ENCODE measurements at places on chromosomes 3 and 15.

DNA sequence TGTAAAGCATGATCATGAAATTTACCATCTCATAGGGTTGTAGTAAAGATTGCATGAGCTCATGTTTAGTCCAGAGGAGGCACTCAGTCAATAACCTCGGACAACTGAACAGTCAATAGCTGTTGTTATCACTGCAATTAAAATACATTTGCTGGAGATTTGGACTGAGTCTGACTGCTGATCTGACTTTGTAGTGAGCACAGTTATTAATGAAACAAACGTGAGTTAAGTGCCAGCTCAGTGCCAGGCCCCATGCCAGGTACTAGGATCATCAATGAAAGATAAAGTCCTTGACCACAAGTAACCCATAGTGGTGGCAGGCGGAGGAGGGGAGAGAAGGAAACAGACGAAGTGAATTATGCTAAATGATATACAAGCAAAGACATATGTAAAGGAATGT is 43.7 kb upstream of the PRICKLE2 start:
- DNase-seq, result no peak

DNA sequence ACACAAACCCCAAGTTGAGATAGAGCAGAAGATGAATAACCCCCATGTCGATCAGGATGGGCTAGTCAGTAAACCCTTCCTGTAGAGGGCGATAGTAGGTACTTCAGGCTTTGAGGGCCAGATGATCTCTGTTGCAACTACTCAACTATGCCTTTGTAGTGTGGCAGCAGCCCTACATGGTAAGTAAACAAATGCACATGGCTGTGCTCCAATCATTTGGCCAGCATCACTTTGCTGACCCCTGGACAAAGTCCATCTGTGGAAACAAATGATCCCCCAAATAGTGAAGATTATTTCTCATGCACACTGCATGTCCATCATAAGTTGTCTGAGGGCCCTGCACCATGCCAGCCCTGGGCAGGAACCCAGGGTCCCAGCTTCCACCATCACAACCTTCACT is 402.2 kb upstream of the PROK2 start:
- DNase-seq, result no peak

DNA sequence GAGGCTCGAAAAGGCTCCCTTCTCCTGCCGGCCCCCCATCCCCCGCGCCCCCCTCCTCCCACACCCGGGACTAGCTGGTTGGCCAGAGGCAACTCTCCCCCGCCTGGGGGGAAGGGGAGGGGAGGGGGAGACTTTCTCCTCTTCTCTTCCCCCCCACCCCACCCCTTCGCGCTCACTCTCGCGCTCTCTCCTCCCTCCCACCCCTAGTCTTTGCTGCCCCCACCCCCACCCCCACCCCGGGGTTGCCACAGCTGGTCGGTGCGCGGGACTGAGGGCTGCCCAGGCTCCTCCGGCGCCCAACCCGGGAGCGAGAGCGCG is 710 bp downstream of the MECOM start:
- DNase-seq, result no peak

DNA sequence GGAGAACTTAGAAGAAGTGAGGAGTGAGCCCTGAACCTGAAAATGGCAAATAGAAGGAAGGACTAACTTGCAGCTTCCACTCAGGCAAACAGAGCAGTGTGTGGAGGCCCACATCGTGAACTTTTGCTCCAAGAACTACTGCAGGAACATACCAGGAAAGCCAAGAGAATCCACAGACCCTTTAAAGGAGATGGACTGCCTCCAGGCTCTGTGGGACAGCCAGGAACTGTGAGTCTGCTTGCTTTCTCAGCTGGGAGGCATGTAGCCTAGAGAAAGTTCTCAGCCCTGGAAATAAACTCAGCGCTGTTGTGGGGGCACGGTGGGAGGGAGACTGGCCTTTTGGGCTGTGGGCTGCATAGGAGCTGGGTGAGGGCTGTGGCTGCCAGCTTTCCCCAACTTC is 93.0 kb downstream of the SNRK start:
- DNase-seq, result no peak

DNA sequence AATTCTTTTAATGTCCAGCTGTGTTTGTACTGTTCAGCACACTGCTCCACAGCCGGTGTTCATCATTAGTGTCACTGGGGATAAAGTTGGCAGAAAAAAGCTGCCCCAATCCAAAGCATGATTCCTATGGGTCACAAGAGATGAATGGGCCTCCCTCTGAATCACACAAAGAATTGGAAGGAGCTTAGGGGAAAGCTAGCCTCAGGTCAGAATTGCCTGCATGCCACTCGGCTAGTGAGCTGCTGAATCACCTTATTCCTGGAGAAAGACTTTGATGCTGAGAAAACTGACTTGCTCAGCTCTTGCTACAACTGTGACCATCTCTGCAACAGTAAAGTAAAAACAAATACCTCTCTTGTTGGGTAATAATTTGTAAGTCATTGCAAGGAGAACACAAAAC is 3.5 kb downstream of the CCK start:
- DNase-seq, result no peak

Measured in G401 (cell line).